Activated naive CD4-positive, alpha-beta T cell treated with anti-CD3 and anti-CD28 coated beads, Interleukin-2, amount 50 U/mL, for 72 hours (primary cell): ENCODE measurements at places on chromosomes 3 and 15. TPM values are rescaled to one million over a fixed set of nuclear protein-coding genes. Genes with fewer than 3 reads are reported as not detected.
A peak's percentile ranks its signal among the peaks of the same experiment; 100 is the strongest.

- DNase-seq, result peak; percentile 34
Measured at GRCh38 chr15:59736181-59736580, 47.1 kb upstream of the BNIP2 start.

- DNase-seq, result no peak
Measured at GRCh38 chr3:128591738-128592426, 58.7 kb downstream of the RPN1 start.

- no peak for DNase-seq
Measured at GRCh38 chr3:71542521-71543370, 40.8 kb downstream of the FOXP1 start.

DNA sequence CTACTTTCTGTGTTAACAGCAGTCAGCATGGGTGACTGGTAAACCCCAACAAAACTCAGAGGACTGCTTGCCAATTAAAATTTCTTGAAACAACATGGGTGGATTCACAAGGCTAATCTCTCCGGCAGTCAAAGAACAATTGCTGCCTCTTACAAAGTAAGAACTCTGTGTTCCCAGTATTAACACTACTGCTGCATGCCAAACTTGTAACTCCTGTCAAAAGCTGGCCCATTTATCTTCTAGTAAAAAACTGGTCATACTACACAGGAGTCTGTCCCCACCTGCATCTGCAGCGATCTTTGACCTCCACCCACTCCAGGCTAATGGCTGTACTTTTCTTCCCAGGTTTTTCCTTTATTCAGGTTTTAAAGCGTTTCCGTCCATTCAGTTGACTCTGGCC is 8.7 kb upstream of the ZNF589 start:
- DNase-seq, result no peak

The GOLGA6A gene
- total RNA-seq, result 1.1 TPM

The OCA2 gene
- not detected for total RNA-seq

DNA sequence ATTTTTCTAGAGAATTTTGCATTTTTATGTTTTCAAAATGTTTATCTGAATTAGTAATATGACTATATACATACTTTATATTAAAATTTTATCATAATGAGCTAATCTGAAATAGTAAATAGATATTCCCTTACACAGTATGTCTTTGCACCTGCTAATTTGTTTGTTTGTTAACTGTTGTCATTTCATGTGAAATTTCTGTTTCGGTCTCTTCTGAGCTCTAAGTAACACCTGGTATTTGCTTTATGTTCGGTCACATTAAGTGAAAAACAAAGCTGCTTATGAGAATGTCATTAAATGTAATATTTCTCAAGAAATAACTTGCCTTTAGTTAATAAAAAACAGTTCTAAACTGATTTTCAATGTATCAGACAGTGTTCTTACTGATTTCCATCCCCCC is 61.1 kb downstream of the FNDC3B start:
- no peak for DNase-seq
